ENCODE measurements at places on chromosomes 5 and 9.

DNA sequence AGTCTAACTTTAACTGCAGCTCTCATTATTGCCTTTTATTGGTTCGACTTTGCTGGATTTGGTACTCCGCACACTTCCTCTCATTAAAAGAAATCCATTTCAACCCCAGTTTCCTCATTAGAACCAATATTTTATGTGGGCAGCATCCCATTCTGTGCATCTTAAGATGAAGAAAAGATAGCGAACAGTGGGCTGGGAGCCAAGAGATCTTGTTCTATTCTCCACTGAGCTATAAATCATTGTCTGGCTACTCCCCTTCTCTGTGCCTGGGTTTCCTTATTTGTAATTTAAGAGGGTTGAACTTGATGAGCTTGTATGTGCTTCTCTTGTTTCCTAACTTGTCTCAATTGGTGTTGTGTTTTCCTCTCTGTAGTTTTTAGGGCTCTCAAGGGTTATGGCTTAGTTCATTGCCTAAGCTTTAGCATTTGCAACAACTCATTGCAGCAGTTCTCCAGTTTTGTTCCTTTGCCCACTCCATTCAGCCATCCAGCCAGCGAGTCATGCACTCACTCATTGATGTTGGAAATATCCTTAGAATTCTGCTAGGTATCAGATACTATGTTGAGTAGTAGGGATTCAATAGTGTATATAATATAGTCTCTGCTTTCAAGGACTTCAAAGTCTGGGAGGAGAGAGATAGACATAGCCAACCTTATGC is 273.3 kb upstream of the TNC start:
- no peak for DNase-seq

DNA sequence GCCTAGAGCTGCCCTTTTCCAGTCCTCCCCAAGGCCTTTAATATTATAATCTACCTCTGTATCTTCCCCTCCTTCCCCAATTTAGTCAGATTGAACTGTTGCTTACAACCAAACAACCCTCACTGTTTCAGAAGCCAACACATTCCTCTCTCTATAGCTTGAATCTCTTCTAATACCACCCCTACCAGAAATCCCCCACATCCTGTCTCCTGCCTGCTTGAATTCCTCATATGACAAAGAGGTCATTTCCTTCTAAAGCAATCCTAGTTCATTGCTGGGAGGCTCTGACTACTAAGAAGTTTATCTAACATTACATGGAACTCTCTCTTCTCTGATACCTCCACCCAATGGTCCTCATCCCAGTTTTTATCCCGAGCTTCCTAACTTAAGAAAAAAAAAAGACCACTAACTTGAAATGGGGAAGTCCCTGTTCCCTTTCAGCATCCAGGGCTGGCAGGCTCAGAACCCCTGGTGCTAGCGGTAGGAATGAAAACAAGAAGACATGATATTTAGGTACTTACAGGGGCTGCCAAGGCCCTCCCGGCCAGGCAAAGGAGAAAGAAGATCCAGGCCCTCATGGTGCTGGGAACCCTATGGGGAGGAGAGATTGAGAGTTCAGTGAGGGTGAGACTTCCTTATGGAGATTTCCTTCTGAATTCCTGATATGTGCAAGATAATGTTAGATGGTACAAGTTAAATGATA is 11.0 kb downstream of the SPARC start:
- DNase-seq = no peak

DNA sequence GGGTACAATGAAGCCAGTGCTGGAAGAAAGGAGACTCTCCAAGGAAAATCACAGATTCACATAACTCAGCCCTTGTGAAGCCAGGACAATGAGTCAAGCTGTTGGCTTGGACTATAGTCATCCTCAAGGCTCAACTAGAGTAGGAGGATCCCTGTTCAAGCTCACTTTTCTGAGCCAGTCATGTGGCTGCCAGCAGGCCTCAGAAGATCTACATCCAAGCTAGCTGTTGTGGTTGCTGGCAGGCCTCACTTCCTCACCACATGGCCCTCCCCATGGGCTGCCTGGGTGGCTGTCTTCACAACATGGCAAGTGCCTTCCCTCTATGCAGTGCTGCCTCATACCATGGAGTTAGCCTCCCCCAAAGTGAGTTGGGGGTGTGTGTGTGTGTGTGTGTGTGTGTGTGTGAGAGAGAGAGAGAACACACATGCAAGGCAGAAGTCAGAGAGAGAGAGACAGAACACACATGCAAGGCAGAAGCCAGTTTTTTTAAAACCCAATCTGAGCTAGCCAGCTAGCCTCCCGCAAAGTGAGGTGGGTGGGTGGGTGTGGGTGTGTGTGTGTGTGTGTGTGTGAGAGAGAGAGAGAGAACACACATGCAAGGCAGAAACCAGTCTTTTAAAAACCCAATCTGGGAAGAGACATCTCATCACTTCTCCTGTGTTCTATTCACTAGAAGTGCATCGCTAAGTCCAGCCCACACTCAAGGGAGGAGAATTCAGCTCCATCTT is 17.1 kb downstream of the SCAI start:
- DNase-seq = no peak

- no peak for DNase-seq
Measured at GRCh38 chr9:114484854-114485443, 20.3 kb downstream of the WHRN start.

- DNase-seq = no peak
Measured at GRCh38 chr9:30075022-30075421, 2309.4 kb upstream of the ACO1 start.

- no peak for DNase-seq
Measured at GRCh38 chr9:27628311-27628710, 55.0 kb upstream of the C9orf72 start.

DNA sequence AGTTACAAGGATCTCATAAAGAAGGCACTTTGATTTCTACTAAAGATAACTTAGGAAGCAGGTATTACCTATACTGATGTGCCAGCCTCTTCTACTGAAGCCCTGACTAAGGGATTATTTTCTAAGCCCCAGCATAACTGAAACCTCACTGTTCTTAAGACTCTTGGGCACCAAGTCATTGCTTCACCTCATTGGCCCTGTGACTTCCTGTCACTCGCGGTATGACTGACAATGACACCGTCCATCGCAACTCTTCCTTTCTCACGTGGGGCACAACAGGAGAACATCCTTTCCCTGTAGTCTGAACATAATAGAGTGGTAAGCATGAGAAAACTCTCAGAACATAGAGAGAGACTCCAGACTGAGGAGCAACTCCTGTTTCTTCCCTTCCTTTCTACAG is 6.4 kb downstream of the OR2V2 start:
- DNase-seq = no peak

- DNase-seq = no peak
Measured at GRCh38 chr5:98872674-98873073, 56.1 kb downstream of the CHD1 start.

- no peak for DNase-seq
Measured at GRCh38 chr5:83099001-83099400, 21.7 kb downstream of the XRCC4 start.

GRCh38 chr5:6820851-6821479 is 107.7 kb downstream of the TENT4A start:
- DNase-seq = peak; percentile 67

DNA sequence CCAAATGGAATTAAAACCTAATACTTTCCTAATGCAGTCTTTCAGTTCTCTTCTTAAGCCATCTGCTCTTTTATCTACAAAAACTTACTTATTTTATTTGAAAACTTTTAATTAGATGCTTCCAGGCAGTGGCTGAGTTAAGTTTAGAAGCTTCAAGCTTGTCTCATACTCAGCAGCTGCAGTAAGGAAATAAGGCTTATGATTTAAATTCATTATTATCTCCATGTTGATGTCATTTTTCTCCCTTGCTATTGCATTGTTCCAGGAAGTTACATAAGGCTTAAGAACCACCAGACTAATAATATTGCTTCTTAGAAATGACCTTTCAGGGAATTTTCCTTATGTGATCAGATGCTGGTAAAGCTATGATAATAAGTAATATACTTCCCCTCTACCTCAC is 119.6 kb downstream of the PPP2R2B start:
- no peak for DNase-seq

DNA sequence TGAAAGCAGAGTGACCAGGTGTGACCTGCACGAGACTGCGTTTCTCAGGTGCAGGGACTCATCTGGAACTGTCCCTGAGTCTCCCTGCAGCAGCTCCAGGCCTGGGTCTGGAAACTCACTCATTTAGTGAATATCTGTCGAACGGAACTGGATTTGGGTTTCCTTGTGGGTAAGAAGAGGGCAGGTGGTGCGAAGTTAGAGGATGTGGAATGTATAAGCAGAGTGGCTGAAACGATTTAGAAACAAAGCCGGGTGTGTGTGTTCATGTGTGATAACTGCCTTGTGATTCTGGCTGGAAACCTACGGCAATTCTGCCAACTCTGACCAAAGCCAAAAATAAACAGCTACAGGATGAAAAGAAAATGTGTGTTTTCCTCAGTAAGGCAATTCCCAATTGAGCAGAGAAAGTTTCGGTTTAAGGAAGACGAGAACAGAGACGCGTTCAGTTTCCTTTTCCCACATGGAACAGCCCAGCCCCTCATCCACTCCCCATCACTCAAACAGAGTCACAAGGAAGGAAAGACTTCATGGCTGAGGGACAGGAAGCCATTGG is 130.3 kb downstream of the NSG2 start:
- no peak for DNase-seq

DNA sequence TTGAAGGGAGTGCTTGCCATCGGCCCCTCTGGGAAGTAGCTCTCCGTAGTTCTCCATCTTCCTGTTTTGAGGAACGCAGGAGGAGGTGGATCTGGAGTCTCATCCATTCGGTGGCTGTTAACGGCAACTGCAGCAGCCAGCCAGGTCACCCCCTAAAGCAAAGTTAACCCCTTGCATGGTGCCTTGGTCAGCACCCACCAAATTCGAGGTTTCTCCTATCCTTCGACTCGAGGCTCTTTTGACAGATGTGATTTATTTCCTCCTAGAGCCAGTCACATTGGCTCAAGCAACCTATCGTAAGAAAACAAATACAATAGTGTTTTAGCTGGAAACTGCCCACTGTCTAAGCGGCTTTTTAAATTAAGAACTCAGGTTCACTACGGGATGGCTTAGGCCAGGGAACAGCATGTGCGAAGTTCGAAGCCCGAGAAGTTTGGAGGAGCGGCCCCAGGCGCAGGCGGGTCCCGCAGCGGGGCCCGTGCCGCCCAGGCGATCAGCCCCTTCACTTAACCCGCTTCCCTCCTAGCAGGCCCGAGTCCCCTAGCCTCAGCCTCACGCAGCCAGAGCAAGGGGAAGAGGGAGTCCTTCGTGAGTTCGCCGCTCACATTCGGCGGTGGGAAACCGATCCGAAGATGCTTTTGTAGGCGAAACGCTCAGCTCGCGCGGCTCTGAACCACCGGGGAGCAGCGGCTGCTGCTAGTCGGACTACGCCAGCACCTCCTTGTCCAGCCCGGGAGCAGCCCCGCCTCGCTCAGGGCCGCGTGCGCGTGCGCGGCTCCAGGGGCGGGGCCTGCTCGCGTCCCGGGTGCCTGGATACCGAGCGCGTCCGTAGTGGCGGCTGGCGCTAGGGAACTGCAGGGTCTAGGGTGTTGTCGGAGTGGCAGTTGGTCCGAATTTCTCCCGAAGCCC is at the start of gene ROPN1L:
Gene ROPN1L (plus strand): TSS at position 797 of the 909 bp plus-strand sequence. CDS start 289 bp downstream, outside the sequence.
- DNase-seq = peak; percentile 90

DNA sequence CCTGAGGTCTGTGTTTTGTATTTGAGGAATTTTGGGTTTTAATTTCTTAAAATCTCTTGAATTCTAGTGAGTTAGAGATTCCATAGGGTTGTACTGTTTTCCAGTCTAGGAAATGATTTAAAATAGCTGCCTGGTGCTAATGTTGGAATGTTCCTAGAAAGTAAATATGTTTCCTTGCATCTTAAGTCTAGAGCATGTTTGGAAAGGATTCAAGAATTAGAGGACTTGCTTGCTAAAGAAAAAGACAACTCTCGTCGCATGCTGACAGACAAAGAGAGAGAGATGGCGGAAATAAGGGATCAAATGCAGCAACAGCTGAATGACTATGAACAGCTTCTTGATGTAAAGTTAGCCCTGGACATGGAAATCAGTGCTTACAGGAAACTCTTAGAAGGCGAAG is 41.8 kb downstream of the LMNB1 start:
- no peak for DNase-seq

DNA sequence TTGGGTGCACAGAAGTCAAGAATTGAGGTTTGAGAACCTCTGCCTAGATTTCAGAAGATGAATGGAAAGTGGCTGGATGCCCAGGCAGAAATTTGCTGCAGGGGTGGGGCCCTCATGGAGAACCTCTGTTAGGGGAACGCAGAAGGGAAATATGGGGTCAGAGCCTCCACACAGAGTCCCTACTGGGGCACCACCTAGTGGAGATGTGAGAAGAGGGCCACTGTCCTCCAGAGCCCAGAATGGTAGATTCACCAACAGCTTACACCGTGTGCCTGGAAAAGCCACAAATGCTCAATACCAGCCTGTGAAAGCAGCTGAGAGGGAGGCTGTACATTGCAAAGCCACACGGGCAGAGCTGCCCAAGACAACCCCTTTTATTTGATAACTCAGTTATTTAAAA is 383.5 kb downstream of the TLE4 start:
- DNase-seq = no peak

DNA sequence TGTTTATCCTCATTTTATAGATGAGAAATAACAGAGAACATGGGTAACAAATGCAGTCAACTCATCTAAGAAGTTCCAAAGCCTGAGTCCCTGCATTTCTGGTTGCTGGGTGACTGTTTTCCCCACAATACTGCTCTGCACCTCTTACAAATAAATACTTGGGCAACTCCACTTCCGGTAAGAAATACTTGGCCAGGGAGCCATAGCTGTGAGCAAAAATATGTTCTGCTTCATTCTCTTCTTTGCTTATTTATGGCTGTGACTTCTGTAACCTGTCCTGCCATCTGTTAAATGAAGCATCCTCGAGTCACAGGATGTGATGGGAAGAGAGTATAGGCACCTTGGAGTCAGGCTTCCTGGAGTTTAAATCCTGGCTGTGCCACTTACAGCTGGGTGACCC is 49.9 kb downstream of the GDNF start:
- DNase-seq = no peak

GRCh38 chr5:13955896-13956295 is 11.4 kb upstream of the DNAH5 start:
- no peak for DNase-seq

DNA sequence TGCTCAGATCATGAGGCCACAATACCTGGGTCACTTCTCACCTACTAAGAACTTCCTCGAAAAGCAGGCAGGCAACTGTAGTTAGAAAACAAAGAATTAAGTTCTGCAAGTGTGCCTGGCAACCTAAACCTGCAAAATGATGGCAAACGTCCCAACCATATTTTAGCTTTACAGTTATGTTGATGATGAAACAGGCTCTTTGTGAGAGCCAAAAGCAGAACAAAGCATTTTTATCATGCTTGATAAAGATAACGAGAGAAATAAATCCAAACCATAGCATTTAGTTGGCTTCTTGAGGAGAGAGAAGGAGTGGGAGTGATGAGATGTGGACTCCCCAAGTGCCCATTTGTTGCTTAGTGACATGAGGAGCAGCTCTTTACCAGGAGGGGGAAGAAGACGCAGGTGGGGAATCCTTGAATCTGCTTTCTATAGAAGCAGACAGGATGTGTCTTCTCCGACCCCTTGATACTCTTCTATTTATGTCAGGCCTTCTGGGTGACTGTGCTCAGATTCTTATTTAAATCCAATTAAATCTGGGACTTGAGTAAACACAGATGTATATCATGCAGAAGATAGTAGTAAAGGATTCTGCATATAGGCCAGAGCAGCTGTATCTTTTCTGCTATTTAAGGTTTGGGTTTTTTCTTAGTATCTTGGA is 221.2 kb downstream of the TMEM167A start:
- DNase-seq = no peak

- DNase-seq = peak; percentile 29
Measured at GRCh38 chr5:179732918-179733771, 523 bp downstream of the MAML1 start.

All from HuH-7 (cell line).